ENCODE measurements at places on chromosomes 12 and 14.
A peak's percentile ranks its signal among the peaks of the same experiment; 100 is the strongest.

DNA sequence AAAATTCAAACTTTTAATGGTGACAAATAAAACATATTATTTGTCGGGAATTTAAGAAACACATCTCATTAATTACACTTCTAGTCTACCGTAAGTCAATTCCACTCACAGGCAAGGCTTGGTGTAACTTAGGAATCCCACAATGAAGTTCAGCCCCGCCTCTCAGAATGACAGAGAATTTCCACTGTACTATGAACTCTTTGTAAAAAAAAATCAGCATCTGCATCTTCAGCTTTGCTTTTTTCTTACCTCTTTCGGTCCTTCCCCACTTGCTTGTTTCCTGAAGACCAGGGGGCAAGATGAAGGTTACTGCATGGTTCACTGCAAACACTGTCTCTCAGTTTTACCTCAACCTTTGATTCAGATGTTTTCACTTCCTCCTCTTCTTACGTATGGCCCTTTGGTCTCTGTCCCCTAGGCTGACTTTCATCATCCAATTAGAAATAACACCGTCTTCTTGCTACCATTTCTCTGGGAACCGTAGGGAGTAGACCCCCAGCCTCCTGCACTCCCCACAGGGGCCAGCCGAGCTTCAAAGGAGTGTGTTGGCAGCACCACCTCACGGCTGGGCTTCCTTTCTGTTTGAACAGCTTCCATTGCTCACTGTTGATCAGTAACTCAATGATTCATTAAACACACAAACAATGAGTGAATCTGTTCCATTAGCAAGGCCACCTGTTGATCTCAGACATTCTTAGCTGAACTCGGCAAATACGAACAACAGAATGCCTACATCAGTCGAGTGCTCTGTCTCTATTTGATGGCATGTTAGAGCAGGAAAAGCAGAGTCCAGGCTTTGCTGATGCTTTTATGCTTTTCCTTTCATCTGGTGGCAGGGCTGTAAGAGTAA is 343.0 kb downstream of the BMP4 start:
- peak; percentile 10 for DNase-seq

DNA sequence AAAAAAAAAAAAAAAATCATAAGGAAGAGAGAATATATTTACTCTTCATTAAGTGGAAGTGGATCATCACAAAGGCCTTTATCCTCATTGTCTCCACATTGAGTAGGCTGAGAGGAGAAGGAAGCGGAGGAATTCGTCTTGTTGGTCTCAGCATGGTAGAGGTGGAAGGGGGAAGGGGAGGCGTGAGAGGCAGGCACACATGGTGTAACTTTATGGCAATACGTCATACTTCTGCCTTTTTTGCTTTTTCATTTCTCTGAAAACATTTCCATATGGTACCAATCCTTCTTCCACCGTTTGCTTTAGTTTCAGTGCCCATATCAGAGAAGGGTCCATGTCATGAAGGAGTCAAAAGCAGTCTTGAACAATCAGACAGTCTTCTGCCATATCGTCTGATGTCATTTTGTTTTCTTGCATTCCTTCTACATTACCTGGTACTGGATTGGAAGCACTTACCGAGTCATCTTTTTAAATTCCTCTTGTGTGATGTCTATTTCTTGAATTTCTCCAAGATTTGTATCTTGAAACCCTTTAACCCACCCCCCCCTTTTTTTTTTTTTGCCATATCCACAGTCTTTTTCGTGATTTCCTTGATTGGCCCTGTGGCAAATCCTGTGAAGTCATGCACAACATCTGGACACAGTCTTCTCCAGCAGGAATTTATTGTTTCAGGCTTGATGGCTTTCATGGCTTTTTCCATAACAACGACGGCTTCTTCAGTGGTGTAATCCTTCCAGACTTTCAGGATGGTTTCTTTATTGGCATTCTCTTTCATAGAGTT is 8.9 kb downstream of the FUT8 start:
- DNase-seq: peak; percentile 83

GRCh38 chr12:127054531-127054930 is 1212.4 kb upstream of the TMEM132C start:
- no peak for DNase-seq

- peak; percentile 71 for DNase-seq
Measured at GRCh38 chr12:15205341-15206010, 15.7 kb downstream of the RERG start.

DNA sequence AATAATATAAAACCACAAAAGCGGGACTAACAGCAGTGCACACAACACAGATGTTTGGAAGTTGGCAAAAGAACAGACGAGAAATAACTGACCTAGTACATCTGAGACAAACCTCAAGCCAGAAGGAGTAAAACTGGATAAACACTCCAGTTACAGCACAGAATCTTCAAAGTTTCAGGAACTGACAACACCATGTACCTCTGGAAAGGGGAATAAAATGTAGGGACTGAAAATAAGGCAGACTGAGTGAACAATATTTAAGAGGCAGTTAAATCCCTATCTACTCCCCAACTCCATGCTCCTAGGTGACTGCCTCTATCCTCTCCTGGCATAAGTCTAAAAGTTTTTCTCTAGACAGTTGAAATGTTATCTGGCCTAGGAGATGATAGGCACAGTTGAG is 57.9 kb downstream of the ZFYVE21 start:
- no peak for DNase-seq

DNA sequence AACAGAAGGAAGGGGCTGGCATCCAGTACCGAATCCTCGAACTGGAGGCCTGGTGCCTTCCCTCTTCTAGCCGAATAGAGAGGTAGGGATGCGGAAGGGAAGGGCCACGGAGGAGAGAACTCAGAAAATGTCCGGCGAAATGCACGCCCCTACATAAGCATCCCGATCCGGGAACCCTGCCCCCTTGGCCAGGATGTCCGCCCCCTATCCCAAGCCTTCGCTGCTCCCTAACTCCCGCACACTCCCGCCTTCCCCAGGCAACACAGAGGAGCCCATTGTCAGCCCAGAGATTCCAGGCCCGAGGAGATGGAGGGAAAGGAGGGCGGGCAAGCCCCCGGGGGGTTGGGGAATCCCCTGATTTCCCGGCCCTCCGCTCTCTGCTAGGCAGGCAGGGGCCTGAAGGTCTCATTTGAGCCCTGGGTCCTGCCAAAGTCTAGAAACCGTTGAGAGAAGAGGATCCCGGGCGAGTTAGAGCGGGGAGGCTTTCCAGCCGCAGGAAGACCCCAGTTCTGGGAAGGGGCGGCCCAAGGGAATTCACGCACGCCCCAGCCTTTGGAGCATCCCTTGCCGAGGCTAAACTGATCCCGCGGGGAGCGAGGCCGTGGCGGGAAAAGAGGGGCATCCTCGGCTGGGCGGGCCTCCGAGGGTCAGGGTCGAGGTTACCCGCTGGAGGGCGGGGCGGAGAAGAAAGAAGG is 569 bp upstream of the ARHGEF40 start:
- no peak for DNase-seq

GRCh38 chr14:54713379-54713778 is 146.5 kb downstream of the SAMD4A start:
- peak; percentile 37 for DNase-seq

DNA sequence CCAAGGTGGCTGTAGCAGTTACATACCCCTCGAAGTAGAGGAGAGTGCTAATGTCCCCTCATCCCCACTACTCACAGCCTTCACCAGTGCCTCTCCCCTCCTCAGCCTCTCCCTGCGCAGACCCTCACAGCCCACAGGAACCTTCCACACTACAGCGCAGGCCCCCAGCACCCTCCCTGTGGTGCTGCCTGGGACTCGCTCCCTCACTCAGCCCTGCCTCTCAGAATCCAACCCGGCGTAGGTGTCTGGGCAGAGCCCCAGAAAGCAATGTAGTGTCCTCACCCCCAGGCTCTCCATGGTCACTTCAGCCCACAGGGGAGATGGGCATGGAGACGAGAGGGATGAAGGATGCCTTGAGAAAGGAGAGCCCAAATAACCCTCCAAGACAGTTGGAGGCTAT is 10.9 kb upstream of the ZNF740 start:
- no peak for DNase-seq

GRCh38 chr12:121713793-121714192 is 1.2 kb downstream of the TMEM120B start:
- DNase-seq: no peak

GRCh38 chr14:26204728-26205479 is 392.9 kb downstream of the NOVA1 start:
- peak; percentile 18 for DNase-seq

DNA sequence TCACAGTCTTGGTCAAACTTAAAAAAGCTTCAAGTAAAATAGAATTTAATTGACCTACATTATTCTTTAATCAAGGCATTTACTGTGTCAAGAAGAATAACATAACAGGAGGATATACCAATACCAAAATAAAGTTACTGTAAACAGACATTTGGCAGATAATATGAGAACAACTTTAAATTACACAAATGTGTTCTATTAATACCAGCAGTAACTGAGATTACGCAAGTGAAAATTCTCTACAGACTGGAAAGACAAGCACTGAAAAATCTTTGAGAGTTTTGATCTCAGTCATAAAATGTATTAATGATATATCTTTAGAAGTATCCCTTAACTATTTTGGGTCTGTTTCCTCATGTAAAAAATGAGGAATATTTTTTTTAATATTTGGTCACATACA is 169.2 kb upstream of the SOX5 start:
- DNase-seq: peak; percentile 39

- DNase-seq: no peak
Measured at GRCh38 chr14:99064262-99064954, 207.6 kb downstream of the BCL11B start.

GRCh38 chr12:44502681-44503080 is 373.4 kb downstream of the NELL2 start:
- DNase-seq: no peak

DNA sequence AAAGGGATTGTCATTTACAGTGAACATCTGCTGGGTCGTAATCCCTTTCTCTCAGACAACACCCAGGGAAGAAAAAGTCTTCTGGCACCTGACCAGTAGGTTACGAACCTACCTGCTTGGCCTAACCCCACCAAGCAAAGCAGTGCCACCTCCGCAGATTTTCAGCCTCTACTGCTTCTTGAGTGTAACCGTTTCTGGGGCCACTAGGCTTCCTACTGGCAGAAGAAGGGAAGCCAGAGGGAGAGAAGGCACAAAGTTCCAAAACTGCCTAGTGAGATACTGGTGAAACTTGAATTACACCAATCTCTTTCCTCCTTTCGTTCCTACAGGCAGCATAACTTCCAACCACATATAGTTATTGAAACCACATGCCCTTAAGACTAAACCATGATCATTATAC is 383.6 kb downstream of the BCAT1 start:
- no peak for DNase-seq

DNA sequence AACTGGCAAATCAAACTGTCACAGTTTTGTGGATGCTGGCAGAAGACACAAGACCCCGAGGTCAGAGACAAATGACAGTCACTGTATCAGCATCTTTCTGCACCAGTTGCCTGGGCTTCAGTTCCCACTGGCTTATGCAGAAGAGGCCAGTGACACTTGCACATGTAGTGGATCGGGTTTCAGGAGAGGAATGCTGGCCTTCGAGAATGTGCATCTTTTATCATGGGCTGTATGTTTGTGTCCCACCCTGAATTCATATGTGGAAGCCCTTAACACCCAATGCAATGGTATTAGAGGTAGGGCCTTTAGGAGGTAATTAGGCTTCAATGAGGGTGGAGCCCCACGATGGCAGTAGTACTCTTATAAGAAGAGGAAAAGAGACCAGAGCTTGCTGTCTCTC is 150.9 kb downstream of the SLC15A4 start:
- DNase-seq: no peak

DNA sequence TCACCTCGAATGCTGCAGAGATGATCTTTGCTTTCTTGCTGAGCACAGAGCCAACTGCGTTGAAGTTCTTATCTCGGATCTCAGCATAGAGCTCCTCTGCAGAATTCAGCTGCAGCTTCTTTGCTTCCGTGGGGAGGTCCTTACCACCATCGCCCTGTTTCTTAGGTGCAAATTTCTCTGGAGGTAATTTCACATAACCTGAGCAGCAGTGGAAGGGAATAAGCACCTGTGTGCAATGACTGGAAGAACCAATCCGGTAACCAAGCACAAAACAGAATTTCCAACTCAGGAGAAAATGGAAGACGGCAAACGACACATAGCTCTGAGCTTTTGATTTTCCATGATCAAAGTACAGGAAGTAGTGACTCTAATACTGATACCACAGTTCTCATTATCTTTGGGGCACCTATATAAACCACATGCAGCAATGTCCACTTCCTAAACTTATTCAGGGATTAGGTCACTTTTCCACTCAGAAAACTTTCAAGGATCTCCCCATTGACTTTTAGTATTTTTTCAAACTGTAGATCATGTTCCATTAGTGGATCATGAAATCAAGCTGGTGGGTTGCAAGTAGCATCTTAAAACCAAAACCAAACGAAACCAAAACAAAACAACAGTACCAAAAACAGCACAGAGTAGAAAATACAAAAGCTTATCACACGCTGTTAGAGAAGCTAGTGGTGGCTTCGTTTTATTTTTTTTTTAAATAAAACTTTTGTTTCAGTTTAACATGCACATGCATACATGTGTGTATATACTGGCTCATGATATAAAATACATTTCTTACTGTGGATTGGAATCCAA is 18.9 kb upstream of the DIABLO start:
- DNase-seq: no peak

DNA sequence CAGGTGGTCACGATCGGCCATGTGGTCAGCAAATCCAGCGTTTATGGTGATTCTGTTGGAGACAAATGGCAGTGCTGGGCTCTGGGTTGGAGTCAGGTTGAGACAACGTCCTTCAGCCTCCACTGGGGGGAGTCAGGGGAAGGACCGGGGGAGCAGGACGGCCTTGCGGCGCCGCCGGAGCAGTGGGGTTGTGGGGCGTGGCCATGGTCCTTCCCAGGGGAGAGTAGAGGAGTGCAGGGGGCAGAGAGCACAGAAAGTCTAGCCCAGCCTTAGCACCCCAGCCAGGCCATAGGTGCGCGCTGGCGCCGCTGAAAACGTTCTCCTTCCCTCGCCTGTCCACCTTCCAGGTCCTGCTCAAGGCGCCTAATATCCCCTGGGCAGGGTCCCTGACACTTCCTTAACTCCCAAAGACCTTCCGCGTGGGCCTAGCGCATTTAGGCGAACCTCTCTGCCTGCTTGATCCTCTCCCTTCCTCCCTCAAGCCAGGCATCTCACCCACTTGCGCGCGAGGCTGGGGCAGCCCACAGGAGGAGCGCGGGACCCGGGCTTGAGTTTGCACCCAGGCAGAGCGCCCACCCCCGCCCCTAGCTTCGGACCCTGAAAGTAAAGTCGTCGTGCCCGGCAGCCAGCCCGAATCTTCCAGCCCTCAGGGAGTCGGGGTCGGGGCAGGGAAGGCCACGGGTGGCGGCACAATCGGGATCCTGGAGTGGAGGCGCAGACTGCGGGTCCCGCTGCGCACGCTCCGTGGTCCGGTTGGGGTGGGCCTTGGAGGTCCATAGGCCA is 3.1 kb upstream of the KIF26A start:
- peak; percentile 14 for DNase-seq

- peak; percentile 71 for DNase-seq
Measured at GRCh38 chr12:16473610-16474326, 126.3 kb downstream of the MGST1 start.

GRCh38 chr12:57902478-57902969 is 38.8 kb upstream of the ATP23 start:
- no peak for DNase-seq

- DNase-seq: no peak
Measured at GRCh38 chr12:71521125-71521524, 81.5 kb downstream of the LGR5 start.

GRCh38 chr12:6768990-6769389 is 2.8 kb downstream of the PTMS start:
- DNase-seq: no peak

- peak; percentile 69 for DNase-seq
Measured at GRCh38 chr14:23478109-23478759, 8.7 kb downstream of the NGDN start.

- no peak for DNase-seq
Measured at GRCh38 chr14:20668969-20669368, 15.4 kb upstream of the RNASE4 start.
